AG09319 (cell line): ENCODE measurements at places on chromosomes 4 and X.

- no peak for DNase-seq
These were observed 617.0 kb downstream of the MID1IP1 start for GRCh38 chrX:39418254-39418704.

GRCh38 chr4:19324184-19324583 is 927.5 kb upstream of the SLIT2 start:
- DNase-seq: no peak

DNA sequence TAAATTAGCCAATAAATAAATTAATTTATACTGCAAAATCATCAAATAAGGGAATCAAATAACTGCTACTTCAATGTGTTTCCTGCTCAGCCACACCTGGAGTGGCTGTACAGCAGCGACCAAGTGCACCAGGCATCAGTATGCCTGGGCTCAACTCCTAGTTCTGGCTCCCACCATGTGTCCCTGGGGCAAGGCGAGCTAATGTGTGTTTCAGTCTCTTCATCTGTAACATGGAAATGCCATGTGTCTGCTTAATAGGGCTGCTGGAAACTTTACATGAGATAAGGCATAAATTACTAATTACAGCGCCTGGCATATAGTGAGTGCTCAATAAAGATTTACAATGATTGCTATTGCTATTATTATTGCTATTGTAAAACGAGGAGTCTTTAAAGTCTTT is 109.1 kb upstream of the PDLIM3 start:
- no peak for DNase-seq

GRCh38 chrX:148588649-148589310 is 88.4 kb downstream of the AFF2 start:
- no peak for DNase-seq

GRCh38 chr4:125440814-125441213 is 126.1 kb downstream of the FAT4 start:
- DNase-seq: no peak

DNA sequence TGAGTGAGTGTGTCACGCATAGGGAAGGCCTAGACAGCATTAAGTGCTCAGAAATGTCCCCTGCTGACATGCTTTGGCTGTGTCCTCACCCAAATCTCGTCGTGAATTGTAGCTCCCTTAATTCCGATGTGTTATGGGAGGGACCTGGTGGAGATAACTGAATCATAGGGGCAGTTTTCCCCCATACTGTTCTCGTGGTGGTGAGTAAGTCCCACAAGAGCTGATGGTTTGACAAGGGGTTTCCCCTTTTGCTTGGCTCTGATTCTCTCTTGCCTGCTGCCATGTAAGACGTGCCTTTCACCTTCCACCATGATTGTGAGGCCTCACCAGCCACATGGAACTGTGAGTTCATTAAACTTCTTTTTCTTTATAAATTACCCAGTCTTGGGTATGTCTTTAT is 78.0 kb downstream of the NSUN7 start:
- DNase-seq: no peak

- peak; percentile 23 for DNase-seq
These were observed 568.6 kb upstream of the BOD1L1 start for GRCh38 chr4:14196131-14196530.

- peak; percentile 53 for DNase-seq
These were observed 34.4 kb downstream of the SLAIN2 start for GRCh38 chr4:48375651-48376304.

- DNase-seq: no peak
These were observed 11.3 kb downstream of the BMP2K start for GRCh38 chr4:78787392-78788006.

DNA sequence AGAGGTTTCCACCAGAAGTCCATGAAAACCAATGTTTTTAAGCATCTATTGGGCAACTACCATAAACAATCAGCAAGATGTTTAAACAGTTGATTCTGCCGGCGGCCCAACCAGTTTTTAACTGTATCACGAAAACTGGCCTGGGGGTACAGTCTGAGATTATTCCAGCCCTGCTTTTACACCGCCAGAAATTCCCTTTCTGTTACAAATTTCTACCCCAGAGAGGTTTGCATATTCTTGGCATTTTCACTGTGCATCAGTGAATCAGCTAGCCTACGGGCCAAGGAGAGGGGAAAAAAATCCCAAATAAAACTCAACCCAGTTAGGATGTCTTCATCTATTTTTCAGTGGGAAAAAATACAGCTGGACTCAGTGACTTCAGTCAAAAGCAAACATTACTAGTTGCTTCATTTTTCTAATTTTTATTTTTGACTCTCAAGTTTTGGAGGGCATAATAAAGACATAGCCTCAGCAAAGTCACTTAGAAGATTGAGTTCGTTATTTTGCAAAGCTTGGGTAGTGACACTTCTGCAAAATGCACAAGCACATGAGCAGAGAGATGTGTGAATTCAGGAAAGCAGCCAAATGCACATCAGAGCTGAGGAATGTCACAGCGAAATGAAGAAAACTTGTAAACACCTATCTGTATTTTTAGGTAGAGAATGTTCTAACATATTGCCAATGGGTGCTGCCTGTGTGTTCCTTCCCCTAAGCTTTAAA is 167.8 kb upstream of the GK2 start:
- no peak for DNase-seq
